ENCODE measurements at places on chromosomes 11 and 22.

- DNase-seq = no peak
Measured at GRCh38 chr11:112624431-112624830, 336.8 kb upstream of the NCAM1 start.

GRCh38 chr22:20429254-20430100 is 8.1 kb downstream of the SCARF2 start:
- DNase-seq = no peak

DNA sequence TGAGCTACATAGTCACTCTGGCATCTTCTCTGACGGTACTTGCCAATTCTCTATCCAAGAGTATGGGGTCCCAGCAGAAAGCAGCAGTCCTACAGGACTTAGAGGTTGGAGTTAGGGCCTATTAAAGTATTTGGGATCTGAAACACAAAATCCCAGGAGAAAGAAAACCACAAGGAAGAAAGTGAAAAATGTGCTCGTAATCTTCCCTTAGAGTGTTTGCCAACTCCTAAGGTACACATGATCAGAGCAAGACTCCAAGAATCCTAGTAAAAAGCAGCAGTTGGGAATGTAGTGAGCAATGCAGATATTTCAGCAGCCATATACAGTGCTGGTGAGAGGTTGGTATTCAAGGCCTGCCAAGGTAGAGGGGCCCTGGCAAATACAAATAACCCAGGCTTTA is 71.6 kb downstream of the EXT2 start:
- DNase-seq = no peak

DNA sequence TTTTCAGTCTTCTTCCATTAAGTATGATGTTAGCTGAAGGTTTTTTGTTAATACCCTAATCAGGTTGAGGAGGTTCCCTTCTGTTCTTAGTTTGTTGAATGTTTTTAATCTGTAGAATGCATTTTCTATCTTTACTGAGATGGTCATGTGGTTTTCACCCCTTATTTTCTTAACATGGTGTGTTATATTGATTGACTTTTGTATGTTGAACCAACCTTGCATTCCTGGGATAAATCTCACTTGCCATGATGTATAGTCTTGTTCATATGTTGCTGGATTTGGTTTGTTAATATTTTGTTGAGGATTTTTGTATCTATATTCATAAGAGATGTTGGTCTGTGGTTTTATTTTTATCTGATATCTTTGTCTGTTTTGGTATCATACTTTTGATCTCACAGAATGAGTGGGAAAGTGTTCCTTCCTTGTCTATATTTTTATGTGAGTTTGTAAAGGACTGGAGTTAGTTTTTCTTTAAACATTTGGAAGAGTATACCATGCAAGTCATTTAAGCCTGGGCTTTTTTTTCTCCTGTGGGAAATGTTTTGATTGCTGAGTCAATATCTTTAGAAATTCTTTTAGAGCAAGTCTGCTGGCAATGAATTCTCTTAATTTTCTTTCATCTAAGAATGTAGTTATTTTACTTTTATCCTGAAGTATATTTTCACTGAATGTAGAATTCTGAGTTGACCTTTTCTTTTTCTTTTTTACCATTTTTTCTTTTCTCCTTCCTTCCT is 5.5 kb upstream of the P4HA3 start:
- peak; percentile 23 for DNase-seq

DNA sequence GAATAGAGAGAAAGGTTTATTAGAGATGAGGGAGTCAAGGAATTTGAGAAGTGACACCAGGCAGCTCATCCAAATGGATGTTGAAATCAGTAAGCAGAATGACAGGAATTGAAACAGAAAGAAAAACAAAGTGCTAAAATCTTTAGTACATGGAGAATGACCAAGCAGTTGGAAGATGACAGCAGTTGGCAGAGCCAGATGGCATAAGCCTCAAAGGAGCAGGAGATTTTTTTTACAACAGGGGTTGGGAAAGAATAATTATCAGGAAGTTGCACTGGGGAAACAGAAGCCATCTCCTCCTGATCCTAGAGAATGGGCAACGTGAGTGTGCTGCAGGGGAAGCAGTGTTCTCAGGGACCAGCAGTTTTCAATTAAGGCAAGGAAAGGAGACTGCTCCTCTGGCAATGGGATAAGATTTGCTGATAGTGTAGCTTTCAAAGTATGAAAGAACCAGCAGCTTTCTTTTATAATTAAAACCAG is 28.9 kb downstream of the RAB39A start:
- DNase-seq = no peak

- DNase-seq = no peak
Measured at GRCh38 chr22:21628386-21629254, 1.2 kb downstream of the YDJC start.

DNA sequence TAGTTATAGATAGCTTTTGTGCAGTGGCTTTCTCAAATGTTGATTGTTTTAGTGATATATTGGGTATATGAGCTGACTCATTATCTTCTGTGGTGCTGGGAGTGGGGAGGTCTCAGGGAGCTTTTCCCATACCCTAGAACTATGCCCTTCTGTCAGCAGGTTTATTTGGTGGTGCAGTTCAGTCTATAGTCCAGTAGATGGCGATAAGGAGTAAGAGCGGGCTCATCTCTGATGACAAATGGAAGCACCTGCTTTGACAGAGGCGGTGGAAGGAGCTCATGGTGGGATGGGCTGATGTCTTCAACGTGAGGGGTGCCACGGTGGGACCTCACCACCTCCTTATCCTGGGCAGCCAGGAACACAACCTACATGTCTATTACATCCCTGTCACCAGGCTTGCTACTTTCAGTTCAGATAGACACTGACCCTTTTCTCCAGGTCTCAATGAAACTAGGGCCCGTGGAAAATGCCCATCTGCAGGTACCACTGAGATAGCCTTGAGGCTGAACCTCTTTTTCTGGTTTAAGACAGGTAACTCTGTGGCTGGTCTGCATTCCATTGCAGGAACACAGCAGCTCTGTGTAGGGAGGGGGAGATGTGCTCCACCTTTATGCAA is 13.0 kb upstream of the OR6A2 start:
- DNase-seq = no peak

- DNase-seq = no peak
Measured at GRCh38 chr22:42414565-42415303, 17.5 kb downstream of the NFAM1 start.

GRCh38 chr11:2697866-2698265 is 1.9 kb downstream of the KCNQ1OT1 start:
- no peak for DNase-seq

GRCh38 chr11:15288863-15289262 is 174.1 kb downstream of the INSC start:
- DNase-seq = no peak

DNA sequence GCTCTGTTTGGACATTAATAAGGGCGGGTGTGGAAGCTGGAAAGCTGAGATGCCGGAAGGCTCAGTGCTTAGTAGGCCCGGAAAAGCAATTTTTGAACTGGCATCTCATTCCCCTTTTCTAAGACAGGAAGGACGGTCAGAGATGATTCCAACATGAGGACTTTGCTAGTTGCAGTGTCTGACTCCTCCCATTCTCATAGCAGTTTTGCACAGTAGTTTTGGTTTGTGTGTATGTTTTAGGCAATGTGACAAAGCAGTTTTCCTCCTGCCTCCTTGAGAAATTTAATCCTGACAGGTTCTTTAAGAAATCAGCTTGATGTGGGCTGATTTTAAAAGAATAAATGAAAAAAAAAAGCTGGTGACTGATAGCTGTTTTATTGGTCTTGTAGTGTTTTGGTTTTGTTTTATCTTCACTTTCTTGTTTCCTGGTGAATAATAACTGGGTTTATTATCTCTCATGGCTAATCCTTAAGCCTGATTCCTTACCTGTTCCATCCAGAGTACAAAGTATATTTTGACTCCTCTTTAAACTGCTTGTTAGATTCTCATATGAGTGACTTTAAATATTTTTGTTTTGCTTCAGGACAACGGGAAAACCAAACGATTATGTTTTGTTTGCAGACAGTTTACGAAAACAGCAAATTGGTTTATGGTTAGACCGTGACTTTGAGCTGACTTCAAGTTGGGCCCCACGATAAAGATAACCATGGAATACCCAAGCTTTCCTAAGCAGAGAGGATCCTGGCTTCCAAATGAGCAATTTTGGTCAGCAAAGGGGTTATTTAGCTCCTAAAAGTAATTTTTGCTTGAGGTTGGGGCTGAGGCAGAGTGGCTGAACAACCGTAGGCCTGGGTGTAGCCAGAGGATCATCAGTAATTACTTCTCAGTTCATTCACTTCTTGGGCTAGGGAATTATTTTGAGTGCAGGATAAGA is 3.4 kb downstream of the PTPRJ start:
- no peak for DNase-seq

GRCh38 chr11:111101881-111102280 is 143.6 kb upstream of the POU2AF2 start:
- DNase-seq = no peak

GRCh38 chr11:68317147-68317785 is 4.9 kb downstream of the LRP5 start:
- DNase-seq = no peak

DNA sequence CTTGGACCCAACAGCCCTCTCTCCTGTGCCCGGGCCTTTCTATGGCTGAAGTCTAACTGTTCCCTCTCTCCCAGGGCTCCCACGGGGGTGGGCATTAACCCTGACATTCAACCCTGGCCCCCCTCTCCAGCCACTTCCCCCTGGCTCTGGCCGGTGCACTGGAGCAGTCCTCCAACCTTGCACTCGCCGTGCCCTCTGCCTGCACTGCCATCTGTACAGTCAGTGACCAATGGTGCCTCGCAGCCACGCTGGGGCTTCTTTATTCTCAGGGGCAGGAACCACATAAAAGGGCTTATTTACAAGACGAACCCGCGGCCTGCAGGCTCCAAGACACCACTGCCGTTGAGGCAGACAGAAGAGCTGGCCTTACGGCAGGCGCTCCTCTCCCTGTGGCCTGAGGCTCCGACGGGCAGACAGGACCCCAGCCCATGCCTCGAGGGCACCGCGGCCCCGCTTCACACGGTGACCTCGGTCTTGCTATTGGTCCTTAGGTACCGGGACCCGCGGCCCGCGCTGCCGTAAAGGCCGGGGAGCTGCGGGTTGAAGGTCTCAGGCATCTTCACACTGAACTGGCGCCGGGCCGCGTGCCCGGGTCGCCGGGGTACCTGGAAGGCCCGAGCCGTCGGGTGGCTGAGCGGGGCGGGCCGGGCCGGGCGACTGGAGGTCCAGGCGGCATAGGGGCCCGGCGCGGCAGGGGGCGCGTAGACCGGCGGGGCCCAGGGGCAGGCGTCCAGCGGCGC is 5.4 kb downstream of the SHISA8 start:
- DNase-seq = no peak

DNA sequence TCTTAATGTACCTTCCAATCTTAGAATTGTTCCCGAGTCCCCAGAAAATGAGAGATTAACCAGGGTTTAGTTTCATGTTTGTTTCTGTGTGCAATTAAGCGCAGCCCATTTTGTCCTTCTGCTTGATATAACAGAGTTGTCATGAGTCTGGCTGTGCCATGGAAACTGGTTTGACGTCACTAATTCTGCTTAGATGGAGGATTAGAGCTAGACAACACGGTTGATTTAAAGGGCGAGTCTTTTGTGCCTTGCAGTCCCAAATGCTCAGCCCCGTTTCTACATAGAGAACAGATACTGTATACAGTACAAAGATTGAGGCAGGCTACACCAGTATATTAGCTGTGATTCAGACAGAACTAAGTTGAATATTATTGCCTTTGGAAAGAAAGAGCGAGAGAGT is 45.5 kb upstream of the ALKBH3 start:
- DNase-seq = no peak

GRCh38 chr22:46173152-46173551 is 22.8 kb downstream of the PPARA start:
- DNase-seq = no peak

GRCh38 chr11:108973402-108974162 is 308.7 kb downstream of the DDX10 start:
- DNase-seq = peak; percentile 49

DNA sequence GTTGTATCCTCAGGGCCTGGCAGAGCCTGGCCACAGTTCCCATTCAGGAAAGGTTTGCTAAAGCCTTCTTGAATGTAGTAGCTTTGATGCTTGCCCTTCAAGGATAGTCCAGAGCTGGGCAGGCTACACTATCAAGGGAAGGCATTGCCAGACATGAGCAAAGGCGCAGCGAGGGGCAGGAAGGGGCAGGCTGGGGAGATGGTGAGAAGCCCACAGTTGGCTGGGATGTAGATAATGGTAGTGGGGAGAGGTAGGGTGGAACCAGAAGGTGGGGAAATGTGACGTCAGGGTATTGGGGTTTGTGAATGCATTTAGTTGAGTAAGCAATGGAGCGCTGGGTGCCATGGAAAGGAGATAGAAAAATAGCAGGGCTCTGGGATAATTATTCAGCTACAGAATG is 28.6 kb downstream of the LRRC32 start:
- no peak for DNase-seq

DNA sequence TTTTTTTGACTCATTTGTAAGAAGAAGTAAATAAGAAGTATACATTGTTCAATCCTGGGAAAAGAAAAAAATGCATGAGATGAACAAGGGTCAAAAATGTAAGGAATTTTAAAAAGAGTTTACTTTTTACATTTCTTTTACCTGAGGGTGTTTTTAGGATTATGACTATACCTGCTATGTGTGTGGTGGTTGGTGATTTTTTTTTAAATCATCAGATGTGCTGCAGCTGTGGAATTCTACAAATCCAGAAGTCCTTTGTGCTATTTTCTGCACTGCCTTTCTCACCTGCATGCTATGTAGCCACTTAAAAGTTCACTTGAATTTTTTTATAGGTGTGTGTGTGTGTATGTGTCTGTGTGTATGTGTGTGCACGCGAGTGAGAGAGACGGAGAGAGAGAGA is 185.3 kb downstream of the FAT3 start:
- DNase-seq = no peak

- no peak for DNase-seq
Measured at GRCh38 chr11:131476266-131476665, 105.9 kb downstream of the NTM start.

DNA sequence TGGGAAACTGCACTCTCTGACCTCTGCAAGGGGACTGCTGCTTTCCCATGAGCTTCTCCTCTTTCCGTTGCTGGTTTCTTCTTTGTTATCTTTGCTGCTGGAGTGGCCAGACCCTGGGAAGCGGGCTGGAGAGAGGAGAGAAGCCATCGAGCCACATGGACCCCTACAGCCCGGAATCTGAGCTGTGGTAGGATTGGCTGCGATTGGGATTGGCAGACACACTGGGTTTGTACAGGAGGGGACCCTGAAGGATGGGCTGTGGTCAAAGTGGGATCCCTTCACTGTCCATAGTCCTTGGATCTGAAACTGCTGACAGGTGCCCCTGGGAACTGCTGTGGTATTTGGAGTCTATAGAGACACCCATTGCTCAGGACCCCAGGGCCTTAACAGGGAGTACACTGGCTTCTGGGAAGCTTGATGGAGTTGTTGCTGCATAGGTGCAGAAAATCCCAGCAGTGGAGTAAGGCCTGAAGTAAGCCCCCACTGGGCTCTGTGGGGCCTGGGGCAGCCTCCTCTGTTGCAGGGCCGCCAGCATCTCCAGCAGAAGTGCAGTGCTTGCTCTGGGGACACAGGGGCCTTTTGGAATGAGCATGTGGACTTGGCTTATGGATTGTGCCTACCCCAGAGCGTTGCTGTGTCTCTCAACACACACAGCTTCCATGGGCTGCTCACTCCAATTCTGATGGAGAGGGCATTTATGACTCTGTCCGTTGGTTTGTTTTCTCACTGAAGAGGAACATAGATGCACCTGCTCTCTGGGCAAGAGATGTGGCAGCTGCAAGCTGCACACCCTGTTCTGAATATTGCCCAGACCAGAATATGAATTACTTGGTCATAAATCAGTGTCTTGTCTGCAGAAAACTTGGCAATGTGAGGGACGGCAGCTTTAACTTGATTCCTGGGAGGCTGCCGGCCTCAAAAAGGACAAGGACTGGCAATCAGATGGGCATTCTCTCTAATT is 32.0 kb downstream of the BCR start:
- DNase-seq = no peak

Data from AG04449 (cell line).